Fibroblast of skin of right quadriceps (primary cell): ENCODE measurements at places on chromosomes 2 and 18.

DNA sequence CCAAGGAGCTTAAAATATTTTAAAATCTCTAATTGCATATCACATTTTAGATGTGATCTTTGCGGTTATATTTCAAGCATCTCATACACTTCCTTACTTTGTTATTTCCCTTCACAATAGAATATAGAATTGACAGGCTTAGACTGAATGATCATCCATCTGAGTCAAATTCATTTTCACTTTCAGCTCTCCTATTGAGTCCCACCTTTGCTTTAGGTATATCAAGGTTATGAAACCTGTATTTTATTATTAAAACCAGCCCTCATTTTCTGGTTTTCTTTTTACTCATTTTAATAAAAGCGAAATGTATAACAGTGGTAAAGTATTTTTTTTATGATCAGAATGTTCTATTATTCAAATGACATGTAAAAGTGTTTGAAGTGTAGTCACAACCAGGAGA lies 162.9 kb upstream of the KYNU start:
- no peak for DNase-seq

DNA sequence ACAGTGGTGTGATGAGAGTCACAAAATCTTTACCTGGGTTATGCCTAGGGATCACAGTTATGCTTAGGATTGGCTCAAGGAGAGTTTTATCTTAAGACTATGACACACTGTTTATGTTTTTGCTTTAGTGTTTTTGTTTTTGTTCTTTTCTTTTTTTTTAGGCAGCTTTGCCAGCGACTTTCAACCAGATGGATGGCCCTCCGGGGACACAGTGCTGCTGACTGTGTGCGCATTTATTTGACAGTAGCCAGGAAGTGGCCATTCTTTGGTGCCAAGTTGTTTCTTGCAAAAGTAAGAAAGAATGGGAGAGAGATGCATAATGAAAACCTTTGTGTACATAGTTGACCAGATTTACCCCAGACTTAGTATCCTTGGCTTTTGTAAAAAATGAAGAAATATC lies 15.1 kb upstream of the DYNC2LI1 start:
- DNase-seq = no peak

DNA sequence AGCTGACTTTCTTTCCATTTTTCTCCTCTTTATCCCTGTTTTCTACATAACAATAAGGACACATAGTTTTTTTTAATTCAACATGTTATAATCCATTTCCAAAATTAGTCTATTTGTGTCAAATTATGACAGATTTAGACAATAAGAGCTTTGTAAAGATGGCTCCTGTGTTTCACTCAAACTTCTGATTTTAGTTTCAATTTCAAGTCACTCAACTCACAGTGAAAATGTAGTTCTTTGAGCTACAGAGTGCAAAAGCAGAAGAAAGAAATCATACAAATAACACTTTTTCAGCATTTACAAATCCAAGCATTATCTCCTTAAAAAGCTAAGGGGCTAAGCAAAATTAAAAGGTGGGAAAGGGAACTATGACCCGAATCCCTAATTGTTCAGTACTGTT lies 340.7 kb upstream of the TRIB2 start:
- no peak for DNase-seq

GRCh38 chr2:152506843-152507242 lies 171.9 kb downstream of the FMNL2 start:
- DNase-seq = peak; percentile 31

GRCh38 chr2:169348321-169349024 lies 13.9 kb downstream of the LRP2 start:
- DNase-seq = no peak

DNA sequence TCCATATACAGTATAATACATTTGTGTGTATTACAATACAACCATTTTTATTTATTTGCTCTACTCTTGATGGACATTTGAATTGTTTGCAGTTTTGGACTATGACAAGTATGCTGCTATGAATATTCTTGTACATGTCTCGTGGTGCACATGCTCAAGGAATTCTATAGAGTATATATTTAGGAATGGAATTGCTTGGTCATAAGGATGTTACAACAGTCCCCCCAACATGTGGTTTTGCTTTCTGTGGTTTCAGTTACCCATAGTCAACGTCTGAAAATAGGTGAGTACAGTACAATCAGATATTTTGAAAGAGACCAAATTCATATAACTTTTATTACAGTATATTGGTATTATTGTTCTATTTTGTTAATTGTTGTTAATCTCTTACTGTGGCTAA lies 24.1 kb upstream of the PLEKHM3 start:
- DNase-seq = no peak
